Naive thymus-derived CD8-positive, alpha-beta T cell (primary cell): ENCODE measurements at places on chromosomes 7 and 10.

DNA sequence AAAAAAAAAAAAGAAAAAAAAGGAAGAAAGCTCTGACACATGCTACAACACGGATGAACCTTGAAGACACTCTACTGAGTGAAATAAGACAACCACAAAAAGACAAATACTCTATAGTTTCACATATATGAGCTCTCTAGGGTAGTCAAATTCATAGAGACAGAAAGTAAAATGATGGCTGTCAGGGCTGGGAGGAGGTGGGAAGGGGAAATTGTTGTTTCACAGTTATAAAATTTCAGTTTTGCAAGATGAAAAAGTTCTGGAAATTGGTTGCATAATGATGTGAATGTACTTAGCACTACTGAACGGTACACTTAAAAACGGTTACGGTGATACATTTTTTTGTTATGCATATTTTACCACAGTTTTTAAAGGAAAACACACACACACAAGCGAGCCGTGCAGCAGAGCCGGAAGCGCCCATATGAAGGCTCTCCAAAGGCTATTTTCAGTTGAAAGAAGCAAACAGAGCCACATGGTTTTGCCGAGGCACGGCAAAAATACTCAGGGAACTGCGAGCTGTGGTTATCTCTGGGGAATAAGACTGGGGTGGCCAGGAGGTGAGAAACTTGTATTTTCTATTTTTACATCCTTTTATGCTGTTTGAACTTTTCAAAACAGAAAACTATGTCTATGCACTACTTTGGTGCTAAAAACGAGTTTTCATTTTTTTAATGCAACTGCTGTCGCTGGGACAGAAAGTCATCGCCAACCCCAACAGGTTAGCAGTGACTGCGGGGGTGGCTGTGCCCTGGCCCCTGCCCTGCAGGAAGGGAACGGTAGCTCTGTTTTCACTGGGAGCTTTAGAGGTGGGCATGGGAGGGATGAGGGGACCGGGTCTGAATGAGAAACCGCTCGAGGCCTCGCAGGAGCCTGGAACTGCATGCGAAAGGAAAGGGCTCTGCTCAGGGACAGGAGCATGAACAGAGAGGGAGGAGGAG lies 132.9 kb downstream of the OAT start:
- peak; percentile 21 for DNase-seq

- DNase-seq = no peak
Observed at GRCh38 chr7:27182285-27182841, 2.7 kb downstream of the HOXA11 start.

DNA sequence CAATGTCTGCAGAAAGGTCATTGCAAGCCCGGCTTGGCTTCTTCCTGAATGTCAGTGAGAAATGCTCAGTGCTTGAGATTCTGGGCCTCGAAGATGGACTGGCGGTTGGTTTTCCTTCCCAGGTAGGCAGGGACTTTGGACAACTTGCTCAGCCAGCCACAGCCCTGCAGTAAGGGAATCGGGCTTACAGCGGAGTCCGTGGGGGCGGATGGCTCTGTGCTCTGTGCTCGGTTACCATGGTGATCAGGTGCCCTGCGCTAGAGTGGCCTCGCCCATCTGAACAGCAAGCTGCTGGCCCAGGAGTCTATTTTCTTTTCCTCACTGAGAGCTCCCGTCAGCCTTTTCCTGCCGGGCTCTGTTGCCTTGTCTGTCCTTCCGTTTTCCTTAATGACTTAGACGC lies 77.8 kb upstream of the SH2B2 start:
- DNase-seq = no peak

DNA sequence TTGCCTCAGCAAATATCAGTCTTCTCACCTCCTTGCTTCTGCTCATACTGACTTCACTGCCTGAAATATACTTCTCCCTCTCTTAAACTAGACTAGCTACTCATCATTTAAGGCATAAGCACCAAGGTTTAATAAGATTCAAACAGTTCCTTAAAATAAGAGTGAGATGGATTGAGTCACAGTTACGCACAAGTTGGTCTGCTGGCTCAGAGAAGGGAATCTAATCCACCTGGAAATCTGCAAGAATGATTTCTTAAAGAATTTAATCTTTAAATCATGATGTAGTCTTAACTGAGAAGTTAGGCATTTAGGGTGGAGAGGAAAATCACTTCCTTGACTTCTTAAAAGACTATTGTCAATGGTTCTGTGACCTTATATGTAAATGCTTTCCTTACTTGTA lies 56.2 kb upstream of the TMEM140 start:
- DNase-seq = no peak

- DNase-seq = no peak
Observed at GRCh38 chr10:22483132-22483531, 137.8 kb downstream of the SPAG6 start.
